ENCODE measurements at places on chromosomes 1 and 21. TPM values are rescaled to one million over a fixed set of nuclear protein-coding genes. Genes with fewer than 3 reads are reported as not detected.

MEAF6 gene
- 35.0 TPM for polyA plus RNA-seq

SPRR1A gene
- not detected for polyA plus RNA-seq

TFAP2E gene
- 0.10 TPM for polyA plus RNA-seq

A3GALT2 gene
- not detected for polyA plus RNA-seq

RNPC3 gene
- polyA plus RNA-seq: 9.7 TPM

MRAP gene
- polyA plus RNA-seq: not detected

NEXN gene
- polyA plus RNA-seq: 1.3 TPM

TNFSF4 gene
- 0.06 TPM for polyA plus RNA-seq

SH2D1B gene
- polyA plus RNA-seq: 0.05 TPM

- DNase-seq: no peak
Observed at GRCh38 chr1:174942547-174943255, 57.0 kb upstream of the CACYBP start.

- DNase-seq: no peak
Observed at GRCh38 chr21:33105088-33105487, 35.1 kb downstream of the OLIG1 start.

- DNase-seq: peak; percentile 60
Observed at GRCh38 chr1:190067592-190067991, 410.1 kb downstream of the BRINP3 start.

- no peak for DNase-seq
Observed at GRCh38 chr1:48789903-48790302, 13.2 kb upstream of the BEND5 start.

DNA sequence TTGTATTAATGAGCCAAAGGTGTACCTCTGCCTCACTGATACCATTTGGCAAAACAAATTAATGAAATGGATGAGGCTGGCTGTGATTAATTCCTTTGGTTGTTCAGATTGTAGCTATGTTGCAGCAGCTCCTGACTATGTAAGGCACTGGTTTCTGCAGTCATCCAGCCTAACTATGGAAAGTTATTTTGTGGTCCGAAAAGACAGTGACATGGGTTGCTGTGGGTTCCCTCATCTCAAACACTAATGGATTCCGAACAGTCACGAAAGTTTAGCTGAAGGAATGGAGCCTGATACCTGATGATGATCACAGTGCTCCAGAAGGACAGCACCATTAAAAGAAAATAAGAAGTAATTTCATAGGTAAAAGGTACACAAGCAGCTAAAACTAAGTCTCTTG lies 42.6 kb downstream of the WASF2 start:
- no peak for DNase-seq

GRCh38 chr1:55400508-55400907 lies 185.3 kb upstream of the USP24 start:
- no peak for DNase-seq

DNA sequence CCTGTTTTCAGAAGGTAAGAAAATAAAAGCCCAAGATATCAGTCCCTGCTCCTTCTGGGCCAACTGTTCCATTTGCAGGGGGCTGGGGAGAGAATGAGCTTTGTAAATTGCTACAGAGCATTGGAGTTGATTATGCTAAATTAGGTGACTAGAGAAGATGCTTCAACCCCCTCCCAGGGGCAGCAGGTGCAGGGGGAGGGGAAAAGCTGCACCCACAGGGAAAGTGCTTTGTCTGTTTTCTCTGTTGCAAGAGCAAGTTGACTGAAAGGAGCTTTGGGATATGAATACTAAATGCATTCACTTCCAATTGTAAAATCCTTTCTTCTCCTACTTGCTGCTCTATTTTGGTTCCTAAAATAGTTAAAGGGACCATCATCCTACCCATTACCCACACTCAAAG lies 16.5 kb upstream of the PIGM start:
- DNase-seq: no peak

DNA sequence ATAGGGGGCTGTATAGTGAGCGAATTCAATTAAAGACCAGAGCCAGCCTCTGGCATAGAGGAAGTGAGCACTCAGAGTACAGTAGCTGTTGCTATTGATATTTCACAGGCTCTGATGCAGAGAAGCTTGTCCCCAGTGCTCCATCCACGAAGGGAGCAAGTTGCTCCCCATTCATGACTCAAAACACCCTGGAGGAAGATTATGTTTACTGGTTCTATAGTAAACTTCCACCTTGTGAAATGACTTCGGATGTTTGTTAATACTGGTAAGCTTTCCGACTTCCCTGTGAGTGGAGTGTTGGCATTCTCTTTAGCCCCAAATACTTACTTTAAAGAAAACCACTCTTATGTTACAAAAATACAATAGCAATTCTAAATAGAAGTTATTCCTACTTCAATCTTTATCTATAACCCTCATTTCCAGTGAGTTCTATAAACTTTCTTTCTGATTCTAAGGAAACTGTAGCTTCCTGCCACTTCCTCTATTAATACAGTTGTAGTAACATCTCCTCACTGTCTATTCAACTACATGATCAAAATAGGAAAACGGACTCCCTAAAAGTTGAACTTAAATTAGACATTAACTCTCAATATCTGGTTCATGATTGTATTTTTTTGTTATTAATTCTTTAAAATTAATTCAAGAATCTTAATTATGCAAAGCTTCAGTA lies 46.4 kb downstream of the ZNF281 start:
- no peak for DNase-seq

DNA sequence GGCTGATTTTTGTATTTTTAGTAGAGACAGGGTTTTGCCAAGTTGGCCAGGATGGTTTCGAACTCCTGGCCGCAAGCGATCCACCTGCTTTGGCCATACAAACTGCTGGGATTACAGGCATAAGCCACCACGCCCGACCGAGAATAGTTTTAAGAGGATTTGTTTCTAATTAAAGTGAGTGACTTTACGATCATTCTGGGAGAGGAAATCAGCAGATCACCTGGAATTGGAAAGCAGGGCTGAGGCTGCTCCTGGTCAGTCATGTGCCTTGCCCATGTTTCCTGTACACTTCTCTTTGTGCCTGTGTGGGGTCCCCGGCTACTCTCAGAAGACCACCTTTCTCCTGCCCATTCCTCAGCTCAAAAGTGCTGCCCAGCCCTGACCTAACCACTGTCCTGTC lies 33.9 kb downstream of the ZBTB8B start:
- no peak for DNase-seq

DNA sequence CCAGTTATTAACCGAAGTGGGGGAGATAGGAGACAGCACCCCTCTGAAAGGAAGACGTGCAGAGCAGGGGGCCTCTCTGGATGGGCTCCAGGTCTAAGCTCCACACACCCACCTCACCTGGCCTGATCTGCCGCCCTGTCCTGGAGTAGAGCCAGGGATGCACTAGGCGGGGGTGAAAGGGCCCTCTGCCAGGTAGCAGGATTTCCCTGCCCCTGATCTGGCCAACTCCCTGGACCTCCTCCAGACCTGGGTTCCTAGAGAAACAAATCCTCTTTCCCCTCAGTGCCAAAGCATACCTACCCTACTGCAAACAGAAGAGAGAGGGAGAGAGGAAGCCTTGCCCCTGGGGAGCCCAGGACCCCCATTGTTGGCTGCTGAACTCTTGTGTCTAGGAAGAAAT lies 2.0 kb downstream of the CRABP2 start:
- no peak for DNase-seq

DNA sequence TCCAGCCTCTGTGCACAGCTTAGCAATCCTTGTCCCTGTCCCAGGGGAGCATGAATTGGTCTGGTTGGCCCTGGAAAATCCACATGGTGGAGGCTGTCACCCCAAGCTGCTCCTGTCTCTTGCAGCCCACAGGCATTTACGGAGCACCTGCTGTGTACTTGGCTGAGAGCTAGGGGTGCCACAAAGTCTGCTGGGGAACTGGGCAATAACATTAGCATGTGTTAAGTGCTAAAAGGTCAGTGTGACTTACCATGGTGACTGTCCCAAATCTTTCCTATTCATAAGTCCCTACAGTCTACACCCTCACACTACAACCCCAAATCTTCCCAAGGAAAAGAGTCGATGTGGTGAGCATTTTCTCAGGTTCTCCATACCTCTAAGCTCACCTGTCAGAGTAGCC lies 53.6 kb upstream of the ARTN start:
- no peak for DNase-seq

GRCh38 chr1:182600745-182601415 lies 3.3 kb downstream of the RGS16 start:
- no peak for DNase-seq

DNA sequence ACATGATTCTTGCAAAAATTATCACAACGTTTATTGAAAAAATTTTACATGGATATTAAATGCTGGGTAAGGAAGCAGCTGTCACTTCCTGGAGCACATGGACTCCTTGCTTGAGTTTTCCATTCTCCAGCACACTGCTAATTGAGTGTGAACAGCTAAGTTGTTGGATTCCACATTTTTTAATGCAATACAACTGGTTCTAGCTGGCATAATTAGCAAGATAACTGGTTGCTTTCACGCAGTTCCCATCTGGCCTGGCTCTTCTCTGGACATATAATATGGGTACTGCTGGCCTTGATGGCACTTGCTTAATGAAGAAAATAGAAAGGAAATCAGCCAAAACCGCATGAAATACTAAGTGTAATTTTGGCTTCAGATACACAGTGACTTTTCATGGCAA lies 26.6 kb downstream of the RGS21 start:
- DNase-seq: no peak

- no peak for DNase-seq
Observed at GRCh38 chr1:56646611-56647010, 1.5 kb downstream of the PRKAA2 start.

DNA sequence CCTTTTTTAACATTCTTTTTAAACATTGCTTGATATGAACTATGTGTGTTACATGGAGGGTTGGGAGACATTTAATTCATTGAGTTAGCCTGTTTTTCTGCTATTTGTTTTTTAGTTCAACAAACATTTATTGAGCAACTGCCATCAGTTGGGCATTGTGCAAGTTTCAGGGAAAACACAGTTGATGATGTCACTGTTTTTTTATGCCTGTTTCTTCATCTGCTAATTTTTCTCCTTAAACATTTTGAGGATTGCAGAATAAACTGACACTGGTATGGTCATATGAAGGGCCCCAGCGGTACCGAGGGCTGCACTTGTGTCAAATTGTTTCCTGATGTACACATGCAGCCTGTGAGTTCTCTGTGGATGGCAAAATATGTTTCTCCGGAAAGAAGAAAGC lies 253.0 kb downstream of the FGGY start:
- DNase-seq: peak; percentile 19

- DNase-seq: peak; percentile 75
Observed at GRCh38 chr1:21294266-21294989, 4.2 kb upstream of the ECE1 start.

DNA sequence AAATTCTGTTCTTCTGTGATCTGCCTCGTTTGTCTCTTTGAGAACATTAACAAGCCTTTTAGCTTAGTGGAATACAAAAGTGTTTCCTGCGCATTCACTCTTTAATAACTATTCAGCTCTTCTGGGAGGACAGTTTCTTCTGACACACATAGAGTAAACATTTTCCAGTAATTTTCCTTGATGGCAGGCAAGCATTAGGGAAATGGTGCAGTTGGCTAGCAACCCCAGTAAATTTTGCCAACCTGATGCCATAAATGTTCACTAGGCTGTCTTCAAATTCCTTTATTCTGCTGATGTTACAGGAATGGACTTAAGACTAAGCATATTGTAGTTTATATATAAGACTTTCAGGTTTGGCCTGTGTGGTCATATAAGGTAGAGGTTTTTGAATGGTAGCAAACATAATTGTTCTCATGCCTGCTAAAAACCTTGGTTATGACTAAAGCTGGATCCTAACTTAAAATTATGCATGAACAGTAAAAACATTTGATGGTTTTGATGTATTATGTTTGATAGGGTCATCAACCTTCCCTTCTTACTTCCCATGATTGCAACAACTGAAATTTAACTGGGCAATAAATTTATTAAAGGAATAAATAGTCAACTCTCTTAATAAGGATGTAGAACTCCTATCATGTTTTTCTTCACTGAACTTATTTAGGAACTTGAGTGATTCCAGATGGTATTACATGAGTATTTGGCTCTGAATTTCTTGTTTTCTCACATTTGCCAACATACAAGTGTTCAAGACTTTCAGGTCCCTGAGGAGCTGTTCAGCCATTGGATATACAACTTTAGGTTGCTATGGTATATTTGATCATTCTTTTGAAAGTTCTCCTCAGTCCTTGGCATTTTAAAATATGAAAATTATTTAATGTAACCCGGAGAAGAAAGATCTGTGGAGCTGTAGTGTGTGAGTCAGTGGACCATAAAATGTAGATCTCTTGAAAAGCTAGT lies 223.4 kb downstream of the FMN2 start:
- no peak for DNase-seq

- peak; percentile 27 for DNase-seq
Observed at GRCh38 chr1:86394416-86394815, 1.7 kb downstream of the ODF2L start.

DNA sequence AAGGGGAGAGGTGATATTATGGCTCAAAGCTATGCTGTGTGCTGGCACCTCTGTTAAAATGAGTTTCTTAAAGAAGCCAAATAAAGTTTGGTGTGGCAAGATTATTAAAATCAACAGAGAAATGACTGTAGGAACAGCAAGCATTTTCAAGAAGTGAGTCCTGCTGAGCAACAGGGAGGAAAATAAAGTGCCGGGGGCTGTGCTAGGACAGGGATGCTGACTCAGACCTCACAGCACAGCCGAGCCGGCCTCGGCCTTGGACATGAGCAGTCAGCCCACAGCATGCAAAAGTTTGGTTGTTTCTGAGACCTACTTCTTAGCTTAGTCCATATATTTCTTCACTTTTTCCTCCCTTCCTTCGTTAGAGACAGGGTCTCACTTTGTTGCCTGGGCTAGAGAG lies 19.2 kb downstream of the CNIH3 start:
- peak; percentile 71 for DNase-seq

GRCh38 chr1:24181619-24182018 lies 5.5 kb downstream of the IFNLR1 start:
- no peak for DNase-seq

GRCh38 chr1:27299385-27300271 lies 22.3 kb upstream of the TMEM222 start:
- peak; percentile 97 for DNase-seq

- DNase-seq: no peak
Observed at GRCh38 chr1:207811920-207812720, 60.3 kb downstream of the CD46 start.
